Large intestine (tissue), 12 donors: ENCODE measurements at places on chromosomes 4 and X.

DNA sequence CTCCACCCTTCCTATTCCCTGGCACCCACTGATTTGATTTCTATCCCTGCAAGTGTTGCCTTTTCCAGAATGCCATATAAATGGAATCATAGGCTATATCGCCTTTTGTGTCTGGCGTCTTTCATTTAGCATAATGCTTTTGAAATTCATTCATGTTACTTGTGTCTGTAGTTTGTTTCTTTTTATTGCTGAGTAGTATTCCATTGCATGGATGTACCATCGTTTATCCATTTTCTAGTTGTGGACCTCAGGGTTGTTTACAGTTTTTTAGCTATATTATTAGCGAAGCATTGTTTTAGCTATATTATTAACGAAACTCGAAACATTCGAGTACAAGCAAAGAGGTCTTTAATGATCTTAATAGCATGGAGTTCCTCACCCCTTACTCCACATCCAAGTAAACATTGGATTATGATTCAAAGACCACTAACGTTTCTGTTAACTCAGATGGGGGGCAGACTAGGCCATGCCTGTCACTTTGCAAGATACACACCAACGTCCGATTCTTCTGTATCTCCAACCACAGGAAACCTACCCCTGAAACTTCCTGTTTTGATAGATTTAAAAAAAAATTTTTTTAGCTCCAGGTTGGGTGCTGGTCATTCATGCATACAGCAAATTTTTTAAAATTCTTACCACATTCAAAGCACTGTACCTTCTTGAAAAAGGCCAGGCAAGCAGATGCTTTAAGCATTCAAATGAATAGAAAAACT lies 1.1 kb downstream of the DCK start:
- no peak for DNase-seq

DNA sequence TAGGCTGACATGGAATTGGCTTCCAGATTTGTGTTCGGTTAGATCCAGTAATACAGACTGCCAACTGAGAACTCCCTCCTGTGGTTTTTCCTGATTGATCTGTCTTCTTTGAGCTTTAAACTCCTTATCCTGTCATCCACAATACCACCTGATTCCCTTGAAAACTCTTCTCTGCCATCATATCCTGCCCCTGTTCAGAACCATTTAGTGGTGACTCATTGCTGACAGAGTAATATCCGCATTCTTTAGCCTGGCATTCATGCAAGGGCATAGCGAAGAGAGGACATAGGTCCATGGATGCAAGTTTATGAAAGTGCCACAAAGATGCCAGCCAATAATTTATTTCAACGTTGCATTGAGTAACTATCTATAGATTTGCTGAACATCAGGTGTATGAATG lies 76.6 kb downstream of the ITIH6 start:
- DNase-seq = no peak

- no peak for DNase-seq
Observed at GRCh38 chrX:1582686-1583437, 8.5 kb upstream of the AKAP17A start.

DNA sequence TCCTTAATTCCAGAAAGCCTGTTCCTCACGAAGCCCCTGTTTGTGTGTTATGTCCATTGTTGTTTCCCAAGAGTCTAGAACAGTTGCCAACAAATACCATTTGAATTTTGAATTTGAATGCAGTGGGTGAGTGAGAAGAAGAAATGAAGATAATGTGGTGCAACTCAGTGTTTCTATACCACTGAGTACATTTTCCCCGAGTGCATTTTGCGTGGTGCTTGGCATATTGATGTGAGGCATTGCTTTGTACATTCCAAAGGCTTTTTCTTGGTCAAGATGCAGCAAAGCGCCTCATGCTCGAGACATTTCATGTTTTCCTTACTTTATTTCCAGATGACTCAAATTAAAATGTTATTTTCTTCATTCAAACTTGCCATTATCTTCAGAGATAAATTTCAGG lies 253.1 kb upstream of the RPS6KA3 start:
- DNase-seq = no peak

GRCh38 chr4:3174371-3175338 lies 74.3 kb upstream of the MSANTD1 start:
- no peak for DNase-seq

DNA sequence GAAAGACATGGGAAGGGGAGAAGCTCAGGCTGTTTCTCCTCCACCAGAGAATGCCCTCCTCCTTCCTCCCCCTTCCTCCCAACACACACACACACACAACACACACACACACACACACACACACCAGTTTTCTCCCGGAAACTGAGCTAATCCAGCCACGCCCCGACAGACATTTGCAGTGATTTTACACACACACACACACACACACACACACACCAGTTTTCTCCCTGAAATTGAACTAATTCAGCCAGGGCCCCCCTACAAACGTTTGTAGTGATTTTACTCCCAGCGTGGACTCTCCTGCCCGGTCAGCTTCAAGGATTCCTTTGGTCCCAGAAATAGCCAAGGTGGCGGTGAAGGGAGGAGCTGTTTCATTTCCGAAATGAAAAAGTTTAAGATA lies 32.9 kb upstream of the STX18 start:
- DNase-seq = peak; percentile 78

- DNase-seq = no peak
Observed at GRCh38 chr4:41176340-41176739, 38.0 kb downstream of the APBB2 start.

GRCh38 chrX:58025979-58026378 lies 115.7 kb upstream of the ZXDA start:
- no peak for DNase-seq

- no peak for DNase-seq
Observed at GRCh38 chrX:97308171-97308570, 424.5 kb downstream of the RPA4 start.

DNA sequence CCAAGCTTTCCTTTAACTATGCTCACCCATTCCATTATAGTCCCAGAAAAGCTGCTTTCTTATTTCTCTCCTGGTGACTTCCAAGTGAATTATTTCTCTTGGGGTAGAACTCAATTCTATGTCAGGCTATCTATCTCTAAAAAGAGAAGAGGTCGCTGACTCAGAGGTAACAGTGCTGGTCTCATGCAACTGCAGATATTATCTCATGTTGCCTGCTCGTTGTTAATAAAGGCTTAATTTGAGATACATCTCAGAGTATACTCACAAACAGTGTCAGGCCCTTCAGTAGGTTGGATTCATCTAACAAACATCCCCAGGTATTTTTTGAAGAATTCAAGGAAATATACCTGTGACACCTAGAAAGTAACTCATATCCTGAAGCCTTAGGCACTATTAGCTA lies 2.7 kb downstream of the TMEM154 start:
- no peak for DNase-seq

DNA sequence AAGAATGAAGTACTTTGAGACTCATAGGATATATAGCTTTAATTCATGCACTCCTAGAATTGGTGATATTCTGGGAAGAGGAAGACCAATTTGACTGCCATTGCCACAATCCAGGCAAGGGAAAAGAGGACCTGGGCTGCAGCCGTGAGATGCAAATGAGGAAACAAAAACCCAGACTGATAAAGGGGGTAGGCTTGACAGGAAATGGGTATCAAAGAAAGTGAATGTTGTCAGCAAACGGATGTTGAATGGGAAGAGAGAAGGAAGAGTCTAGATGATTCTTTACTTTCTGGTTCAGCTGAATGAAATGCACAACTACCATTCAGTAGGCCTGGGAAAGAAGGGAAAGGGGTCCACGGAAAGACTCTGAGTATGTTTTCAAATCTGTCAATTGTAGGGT lies 17.1 kb upstream of the ARHGEF6 start:
- DNase-seq = no peak

GRCh38 chr4:107888237-107888636 lies 43.1 kb upstream of the CYP2U1 start:
- DNase-seq = no peak

- no peak for DNase-seq
Observed at GRCh38 chr4:3062471-3062870, 11.9 kb downstream of the HTT-AS start.
